Stimulated activated CD8-positive, alpha-beta memory T cell treated with anti-CD3 and anti-CD28 coated beads, Interleukin-15, amount 100 ng/mL, for 4 hours (primary cell): ENCODE measurements at places on chromosomes 16 and 17.

DNA sequence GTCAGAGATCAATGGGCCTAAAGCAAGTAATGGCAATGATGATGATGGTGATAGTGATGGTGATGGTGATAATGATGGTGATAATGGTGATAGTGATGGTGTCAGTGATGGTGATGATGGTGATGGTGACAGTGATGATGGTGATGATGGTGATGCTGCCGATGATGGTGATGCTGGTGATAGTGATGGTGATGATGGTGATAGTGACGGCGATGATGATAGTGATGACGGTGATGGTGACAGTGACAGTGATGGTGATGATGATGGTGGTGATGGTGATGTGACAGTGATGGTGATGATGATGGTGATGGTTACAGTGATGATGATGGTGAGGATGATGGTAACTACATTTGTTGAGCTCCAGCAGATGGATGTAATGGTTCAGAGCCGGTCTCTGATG lies 30.8 kb upstream of the OR4D1 start:
- no peak for DNase-seq

- no peak for DNase-seq
Observed at GRCh38 chr16:67114793-67115192, 5.1 kb downstream of the PHAF1 start.

- DNase-seq = no peak
Observed at GRCh38 chr17:62057696-62058095, 7.4 kb downstream of the MED13 start.

- no peak for DNase-seq
Observed at GRCh38 chr16:9650284-9650683, 531.9 kb downstream of the GRIN2A start.

GRCh38 chr17:40615068-40615840 lies 32.4 kb downstream of the SMARCE1 start:
- no peak for DNase-seq

- DNase-seq = no peak
Observed at GRCh38 chr16:69127966-69128510, 4.3 kb downstream of the CHTF8 start.

- no peak for DNase-seq
Observed at GRCh38 chr16:58409316-58409973, 17.2 kb downstream of the GINS3 start.

DNA sequence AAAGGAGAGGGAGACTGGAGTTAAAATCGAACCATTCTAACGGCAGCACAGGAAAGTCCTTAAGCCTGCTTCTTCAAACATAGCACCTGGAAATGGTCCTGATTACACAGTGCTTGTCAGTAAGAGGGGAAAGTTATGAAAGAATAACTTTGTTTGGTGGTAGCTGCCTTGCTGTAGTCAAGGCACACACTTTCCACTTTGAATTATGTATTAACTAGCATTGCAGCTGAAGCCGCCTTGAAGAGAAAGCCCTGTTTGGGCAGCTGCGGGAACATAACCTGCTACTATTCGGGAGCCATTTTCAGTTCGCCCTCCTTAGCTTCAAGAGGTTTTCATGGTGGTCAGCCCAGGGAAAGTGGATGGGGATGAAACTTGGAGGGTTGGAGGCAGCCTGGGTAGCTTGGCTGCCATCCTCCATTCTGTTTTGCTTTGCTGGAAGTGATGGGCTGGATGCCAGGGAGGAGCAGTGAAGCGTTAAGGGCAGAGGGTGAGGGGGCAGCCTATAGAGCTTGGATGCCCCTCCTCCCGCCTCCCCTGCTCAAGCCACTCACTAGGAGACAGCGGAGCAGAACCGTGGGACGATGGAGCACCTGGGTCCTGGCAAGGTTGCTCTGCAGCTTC lies 5.3 kb upstream of the HAS3 start:
- no peak for DNase-seq

DNA sequence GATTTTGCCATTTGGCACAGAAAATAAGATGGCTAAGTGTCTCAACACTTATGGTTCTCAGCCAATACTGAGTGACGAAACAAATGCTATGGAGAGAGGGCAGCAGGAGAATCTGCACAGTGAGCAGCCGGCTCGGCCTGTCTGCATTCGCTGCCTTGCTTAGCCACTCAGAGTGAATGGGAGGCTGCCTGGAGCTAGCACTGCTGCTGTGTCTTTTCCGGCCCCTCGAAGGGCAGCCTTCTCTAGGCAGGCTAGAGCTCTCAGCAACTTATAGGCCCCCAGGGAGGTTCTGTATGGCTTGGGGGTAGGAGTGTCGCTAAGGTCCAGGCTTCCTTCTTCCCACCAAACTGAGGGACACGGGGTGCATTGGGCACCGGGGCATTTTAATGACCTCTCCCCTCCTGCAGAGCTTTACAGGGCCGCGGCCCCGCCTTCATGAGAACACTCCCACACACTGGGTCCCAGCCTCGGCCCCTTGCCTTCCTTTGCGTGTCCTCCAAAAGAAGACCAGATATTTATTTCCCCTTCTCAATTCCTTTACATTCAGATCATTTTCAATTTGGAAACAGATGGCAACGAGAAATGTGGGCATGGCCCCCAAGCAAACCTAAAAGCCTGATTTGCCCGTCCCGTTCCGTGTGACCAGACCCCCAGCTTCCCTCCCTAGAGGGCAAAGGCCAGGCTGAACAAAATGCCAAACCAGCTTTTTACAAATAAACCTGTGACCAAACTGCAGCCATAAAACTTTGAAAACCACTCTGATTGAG lies 670.9 kb downstream of the TOX3 start:
- no peak for DNase-seq

DNA sequence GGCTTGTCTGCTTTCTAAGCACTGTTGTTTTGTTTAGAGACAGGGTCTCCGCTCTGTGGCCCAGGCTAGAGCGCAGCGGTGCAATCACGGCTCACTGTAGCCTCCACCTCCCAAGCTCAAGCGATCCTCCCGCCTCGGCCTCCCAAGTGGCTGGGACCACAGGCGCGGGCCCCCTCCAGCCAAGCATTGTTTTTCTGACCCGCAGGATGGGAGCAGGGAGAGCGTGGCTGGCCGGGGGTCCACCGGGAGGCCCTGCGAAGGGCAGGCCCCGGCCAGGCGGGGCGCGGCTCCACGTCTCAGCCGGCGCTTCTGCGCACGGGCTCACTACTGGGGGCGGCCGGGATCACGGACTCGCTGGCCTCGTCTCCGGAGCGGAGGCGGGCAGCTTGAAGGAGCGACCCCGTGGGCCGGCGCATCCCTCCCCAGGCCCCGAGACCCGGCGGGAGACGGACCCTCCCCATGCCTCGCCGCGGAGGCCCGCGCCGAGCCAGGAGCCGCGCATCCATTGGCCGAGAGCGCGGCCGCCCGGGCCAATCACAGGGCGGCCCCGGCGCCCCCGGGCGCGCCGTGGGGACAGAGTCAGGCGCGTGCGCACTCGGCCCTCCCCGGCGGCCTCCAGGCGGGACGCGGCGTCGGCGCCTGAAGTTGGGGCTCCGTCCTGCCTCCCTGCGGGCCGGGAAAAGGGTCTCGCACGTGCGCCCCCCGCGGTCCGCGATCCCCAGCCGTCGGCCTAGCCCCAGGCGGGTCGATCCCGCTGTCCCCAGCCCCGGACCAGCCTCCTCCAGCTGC lies 24.9 kb downstream of the ACTG1 start:
- peak; percentile 57 for DNase-seq

DNA sequence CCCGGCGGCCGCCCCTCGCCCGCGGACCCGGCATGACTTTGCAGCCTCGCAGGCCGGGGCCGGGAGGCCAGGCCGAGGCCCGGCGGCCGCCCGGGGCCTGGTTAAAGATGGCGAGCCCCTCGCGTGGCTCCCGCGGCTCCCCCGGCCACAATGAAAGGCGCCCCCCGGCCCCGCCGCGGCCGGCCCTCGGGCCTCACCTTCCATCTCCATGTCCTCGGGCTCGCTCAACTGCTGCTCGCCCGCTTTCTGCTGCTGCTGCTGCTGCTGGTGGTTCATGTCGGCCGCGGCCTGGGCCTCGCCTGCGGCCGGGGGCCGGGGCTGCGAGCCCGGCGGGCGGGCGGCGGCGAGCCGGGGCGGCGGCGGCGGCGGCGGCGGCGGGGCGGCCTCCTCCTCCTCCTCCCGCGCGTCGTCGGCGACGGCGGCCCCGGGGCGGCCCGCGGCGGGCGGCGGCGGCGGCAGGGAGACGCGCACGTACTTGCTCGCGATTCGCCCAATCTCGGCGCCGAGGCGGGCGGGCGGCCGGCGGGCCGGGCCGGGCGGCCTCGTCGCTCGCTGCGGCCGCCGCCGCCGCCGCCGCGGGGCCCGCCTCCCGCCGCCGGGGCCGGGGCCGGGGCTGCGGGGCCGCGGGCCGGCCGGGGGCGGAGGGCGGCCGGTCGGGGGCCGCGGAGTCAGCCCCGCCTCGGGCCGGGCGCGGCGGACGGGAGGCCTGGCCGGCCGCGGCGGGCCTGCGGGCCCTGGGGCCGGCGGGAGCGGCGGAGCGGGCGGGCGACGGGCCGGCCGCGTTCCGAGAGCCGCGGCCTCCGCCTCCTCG lies 491 bp downstream of the USP7 start:
- no peak for DNase-seq

GRCh38 chr17:51050291-51051033 lies 70.2 kb downstream of the SPAG9 start:
- no peak for DNase-seq

DNA sequence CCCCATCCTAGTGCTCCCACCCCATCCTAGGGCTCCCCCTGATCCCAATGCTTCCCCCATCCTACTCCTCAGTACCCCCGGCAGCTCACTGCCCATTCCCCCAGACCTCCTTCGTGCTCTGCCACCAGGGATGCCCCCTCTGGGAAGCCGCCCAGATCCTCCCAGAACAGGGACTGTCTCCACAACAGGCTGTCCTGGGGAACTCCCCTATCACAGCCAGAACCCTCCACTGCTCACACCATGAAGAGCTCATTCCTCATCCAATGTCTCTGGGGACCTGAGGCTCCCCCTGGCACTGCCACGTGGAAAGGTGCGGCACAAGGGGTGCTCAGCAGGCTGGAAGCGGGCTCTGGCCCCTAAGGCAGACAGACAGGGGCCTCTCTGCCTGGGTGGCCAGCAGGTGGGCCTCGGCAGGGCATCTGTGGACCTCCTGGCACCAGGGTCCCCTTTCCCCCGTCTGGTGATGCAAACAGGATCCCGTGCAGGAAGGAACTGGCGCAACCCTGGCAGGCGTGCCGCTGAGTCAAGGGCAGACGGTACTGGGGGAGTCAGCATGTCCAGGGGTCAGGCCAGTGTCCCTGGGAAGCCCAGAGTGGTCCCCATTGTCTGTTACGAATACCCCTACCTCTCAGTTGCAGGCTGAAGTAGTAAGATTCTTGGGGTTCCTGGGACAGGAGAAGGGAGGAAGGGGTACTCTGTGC lies 14.8 kb upstream of the PVALEF start:
- DNase-seq = no peak

GRCh38 chr17:67125417-67125816 lies 81.1 kb downstream of the CACNG1 start:
- no peak for DNase-seq

DNA sequence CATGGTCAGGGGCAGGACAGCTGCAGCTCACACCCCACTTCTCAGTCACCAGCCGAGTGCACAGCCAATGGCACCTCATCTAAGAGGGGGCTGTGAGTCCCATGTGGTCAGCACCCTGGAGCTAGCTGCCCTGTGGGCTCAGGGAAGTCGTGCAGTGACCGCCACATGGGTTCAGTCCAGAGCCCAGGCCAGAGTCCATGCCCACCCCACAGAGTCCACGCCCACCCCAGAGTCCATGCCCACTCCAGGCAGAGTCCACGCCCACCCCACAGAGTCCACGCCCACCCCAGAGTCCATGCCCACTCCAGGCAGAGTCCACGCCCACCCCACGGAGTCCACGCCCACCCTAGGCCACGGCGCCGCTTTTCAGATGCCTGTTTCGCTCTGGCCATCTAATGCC lies 24.1 kb downstream of the SLC7A5 start:
- DNase-seq = no peak

GRCh38 chr17:81509972-81510784 lies 2.4 kb downstream of the ACTG1 start:
- DNase-seq = no peak

DNA sequence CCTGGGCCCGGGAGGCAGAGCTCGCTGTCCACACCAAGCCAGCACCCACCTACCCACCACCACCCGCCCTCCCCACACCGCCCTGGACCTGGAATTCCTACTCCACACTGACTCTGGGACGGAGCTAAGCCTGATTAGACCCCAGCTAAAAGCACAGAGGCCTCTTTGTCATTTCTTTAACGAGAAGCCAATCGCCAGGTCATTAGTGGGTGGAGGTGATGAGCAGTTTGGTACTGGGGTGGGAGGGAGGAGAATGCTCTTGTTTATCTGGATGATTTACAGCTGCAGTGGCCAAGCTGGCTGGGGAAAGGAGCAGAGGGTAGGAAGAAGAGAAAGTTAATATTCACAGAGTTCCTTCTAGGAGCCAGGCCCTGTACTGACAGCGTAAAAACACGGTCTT lies 6.0 kb upstream of the BHLHA9 start:
- DNase-seq = no peak

DNA sequence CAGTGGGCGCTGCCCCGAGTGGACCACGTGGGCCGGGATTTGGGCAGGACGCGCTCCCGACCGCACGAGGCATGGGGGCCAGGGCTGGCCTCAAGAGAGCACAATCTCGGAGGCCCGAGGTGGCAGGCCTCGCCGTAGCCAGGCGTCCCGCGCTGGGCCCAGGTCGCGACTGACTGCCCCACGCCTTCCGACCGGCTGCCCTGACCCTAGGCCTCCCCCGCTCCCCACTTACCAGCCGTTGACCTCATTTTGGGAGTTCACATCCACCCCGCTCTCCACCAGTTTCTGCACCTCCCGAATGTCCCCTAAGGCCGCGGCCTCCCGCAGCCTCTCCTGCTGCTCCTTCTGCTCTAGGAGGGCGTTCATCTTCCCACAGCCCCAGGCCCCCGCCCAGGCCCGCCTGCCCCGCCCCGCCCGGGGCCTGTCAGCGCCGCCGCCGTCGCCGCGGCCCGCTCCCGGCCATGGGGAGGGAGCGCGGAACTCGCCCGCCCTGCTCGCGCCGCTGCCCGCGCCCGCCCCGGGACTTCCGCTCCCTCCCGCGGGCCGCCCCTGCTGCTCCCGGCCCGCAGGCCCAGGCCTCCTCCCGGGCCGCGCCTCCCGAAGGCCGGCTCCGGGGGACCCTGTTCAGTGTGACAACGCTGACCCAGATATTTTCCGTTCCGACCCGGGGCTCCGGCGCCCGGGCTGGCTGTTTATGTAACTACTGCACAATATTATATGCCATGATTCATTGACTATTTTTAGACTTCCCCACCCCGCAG lies at the start of gene ANKRD40:
Gene ANKRD40, minus strand, starts transcription at position 626 of the 761 bp plus-strand sequence. Its CDS starts 260 bp downstream, at position 366.
- DNase-seq = peak; percentile 81

- no peak for DNase-seq
Observed at GRCh38 chr16:83630979-83631378, 176.8 kb upstream of the HSBP1 start.

DNA sequence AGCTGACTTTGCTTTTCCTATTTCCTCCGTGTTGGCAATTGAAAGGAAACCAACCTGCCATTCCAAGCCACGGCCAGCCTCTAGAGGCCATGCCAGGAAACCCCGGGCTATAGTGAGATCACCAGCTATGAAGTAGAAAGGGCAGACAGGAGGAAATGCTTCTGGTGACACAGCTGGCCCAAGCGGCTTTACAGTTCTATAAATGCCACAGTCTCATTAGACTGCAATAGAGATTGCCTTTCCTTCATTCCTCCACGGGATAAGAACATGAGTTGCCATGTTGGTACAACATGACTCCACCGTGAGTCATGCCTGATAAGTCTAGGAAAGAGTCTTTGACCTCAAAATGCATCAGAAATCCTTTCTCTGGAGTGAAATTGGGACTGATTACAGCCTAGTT lies 384.9 kb downstream of the GRIN2A start:
- no peak for DNase-seq

GRCh38 chr17:21098934-21099689 lies 27.7 kb upstream of the DHRS7B start:
- peak; percentile 30 for DNase-seq

- no peak for DNase-seq
Observed at GRCh38 chr16:83533193-83533592, 274.6 kb upstream of the HSBP1 start.
